ENCODE measurements at places on chromosomes 1 and 21.

DNA sequence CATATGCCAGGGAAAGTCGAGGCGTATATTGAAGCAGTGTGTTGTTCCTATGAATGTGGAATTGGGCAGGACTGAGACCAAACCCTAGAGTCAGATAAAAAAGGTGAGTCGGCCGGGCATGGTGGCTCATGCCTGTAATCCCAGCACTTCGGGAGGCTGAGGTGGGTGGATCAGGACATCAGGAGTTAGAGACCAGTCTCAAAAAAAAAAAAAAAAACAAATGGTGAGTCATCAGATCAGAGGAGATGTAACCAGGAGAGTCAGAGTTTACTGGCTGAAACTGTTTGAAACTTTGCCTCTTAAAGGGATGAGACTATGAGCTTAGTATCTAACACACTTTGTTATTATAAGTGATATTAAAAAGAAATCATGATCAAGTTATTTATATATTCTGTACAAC lies 26.4 kb upstream of the SYCP1 start:
- no peak for DNase-seq

- no peak for DNase-seq
Measured at GRCh38 chr1:155933591-155934096, 569 bp downstream of the KHDC4 start.

- DNase-seq, result no peak
Measured at GRCh38 chr1:9006956-9007615, 19.1 kb downstream of the SLC2A7 start.

GRCh38 chr1:24635195-24635843 lies 7.8 kb upstream of the SRRM1 start:
- DNase-seq, result peak; percentile 75

DNA sequence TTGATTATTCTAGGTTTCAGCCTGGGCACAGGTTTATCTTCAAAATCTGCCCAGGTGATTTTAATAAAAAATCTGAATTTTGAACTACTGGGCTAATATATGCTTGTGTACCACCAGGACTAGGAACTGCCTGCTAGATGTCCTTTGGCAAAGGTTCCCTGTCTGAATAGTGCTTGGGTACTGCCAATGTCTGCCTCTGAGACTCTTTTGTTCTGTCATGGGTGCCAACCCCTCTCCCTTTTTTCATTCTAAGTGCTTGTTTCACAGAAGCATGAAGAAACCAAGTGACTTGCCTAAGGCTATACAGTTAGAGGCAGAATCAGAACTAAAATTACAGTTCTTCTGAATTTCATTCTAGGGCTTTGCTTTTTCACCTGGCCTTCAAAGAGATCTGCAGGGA lies 106.3 kb upstream of the CACHD1 start:
- no peak for DNase-seq

All from amniotic stem cell (primary cell).